ENCODE measurements at places on chromosomes 2 and 18.

- DNase-seq = no peak
These were observed 7.9 kb upstream of the TMX3 start for GRCh38 chr18:68722821-68723220.

- DNase-seq = no peak
These were observed 41.9 kb downstream of the PRKD3 start for GRCh38 chr2:37282746-37283145.

GRCh38 chr2:96756788-96757476 is 3.8 kb upstream of the CNNM4 start:
- no peak for DNase-seq

- no peak for DNase-seq
These were observed 11.1 kb upstream of the EVA1A start for GRCh38 chr2:75571730-75572430.

DNA sequence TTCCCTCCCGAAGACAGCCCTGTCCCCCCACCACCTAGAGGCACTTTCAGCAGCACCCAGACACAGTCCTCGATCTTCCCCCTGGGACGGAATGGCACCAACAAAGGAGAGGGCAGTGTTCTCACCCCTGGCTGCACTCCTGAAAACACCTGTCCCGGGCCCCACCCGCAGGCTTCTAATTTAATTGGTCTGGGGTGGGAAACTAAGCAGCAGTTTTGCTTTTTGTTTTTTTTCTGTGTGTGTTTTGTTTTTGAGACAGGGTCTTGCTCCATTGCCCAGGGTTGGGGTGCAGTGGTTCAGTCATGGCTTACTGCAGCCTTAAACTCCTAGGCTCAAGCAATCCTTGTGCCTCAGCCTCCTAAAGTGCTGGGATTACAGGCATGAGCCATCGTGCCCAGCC is 38.4 kb upstream of the REL start:
- DNase-seq = no peak

GRCh38 chr2:37993143-37993542 is 68.1 kb downstream of the RMDN2 start:
- no peak for DNase-seq

GRCh38 chr2:218265626-218266025 is 4.3 kb downstream of the AAMP start:
- DNase-seq = no peak

DNA sequence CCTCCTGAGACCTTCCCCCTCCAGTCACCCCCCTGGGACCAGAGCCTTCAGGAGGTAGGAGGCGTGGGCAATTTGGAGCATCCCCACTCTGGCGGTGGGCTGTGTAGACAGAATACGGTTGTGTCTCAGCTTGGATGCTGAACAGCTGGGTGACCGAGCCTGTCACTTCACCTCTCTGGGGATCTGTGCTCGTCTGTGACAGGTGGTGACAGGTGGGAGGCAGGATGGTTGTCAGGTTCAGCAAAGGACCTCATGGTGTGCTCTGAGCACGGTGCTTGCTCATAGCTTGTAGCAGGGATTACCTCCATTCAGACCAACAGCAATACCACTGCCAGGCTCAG is 186.5 kb upstream of the HS6ST1 start:
- no peak for DNase-seq

DNA sequence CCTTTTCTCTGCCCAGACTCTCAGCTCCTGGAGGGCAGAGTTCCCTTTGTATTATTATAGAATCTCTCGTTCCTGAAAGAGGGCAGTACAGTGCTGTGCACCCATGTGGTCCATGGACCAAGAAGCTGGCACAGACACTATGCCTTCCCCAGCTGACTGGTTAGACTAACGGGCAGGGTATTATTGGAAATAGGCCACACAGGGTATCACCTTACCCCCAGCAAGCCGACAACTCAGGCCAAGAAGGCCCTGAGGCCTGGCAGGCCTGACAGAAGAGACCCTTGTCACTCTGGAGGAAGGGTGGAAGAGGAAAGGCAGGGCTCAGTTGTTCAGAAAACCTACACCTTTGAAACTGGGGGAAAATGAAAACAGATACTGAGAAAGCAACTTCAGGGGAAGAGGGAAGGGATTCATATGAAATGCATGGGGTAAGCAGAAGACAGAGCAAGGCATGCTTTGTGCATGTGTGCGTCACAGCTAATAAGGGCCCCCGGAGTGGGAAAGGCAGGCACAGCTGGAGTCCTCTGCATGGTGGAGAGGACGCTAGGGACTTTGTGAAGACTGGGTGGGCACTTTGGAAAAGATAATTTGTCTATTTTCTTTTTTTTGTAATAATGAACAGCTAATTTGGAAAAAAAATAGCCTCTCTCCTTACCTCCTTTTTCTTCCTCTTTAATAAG is 476.8 kb upstream of the CELF4 start:
- DNase-seq = no peak

DNA sequence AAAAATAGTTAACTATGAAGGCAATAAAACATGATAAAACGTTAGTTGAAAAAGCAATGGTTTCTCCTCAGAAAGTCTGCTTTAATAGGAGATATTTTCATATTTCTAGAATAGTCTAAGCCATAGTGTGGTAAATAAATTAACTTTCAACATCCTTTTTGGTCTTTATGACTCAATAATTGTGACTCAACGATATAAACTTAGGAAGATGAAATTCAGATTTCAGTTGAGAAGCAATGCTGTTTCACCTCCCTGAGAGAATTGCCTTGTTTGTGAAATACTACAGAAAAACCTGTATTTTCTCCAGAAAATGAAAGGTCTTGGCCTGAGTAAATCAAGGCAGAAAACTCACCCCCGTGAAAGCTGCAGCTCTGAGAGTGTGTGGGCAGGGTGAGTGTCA is 166.9 kb downstream of the ETAA1 start:
- DNase-seq = no peak

All from CD4-positive, CD25-positive, alpha-beta regulatory T cell (primary cell).